SIG-M5 (cell line): ENCODE measurements at places on chromosomes 2 and 18.

DNA sequence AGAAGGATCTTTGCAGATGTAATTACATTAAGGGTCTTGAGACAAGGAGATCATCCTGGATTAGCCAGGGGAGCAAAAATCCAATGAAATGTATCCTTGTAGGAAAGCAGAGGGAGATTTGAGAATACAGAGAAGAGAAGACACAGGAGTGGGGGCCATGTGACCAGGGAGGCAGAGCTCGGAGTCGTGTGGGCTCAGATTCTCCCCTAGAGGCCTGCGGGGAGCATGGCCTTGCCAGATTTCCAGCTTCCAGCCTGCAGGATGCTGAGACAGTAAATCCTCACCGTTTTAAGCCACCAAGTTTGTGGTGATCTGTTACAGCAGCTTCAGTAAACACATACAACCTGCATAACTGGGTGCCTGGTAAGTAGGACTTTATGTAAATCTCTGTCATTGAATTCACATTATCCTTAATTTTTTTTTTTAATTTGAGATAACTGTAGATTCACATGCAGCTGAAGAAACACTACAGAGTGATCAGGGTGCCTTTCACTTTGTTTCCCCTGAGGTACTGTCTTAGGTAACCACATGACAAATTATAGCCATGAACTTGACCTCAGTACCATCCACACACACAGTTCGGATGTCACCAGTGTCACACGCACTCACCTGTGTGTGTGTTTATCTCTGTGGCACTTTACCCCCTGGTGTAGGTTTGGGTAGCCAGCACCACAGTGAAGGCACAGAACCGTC lies 138.4 kb upstream of the HDAC4 start:
- no peak for DNase-seq

GRCh38 chr2:5894355-5894754 lies 202.2 kb downstream of the SOX11 start:
- no peak for DNase-seq

- no peak for DNase-seq
These were observed 543.8 kb downstream of the ERBB4 start for GRCh38 chr2:211994806-211995205.

DNA sequence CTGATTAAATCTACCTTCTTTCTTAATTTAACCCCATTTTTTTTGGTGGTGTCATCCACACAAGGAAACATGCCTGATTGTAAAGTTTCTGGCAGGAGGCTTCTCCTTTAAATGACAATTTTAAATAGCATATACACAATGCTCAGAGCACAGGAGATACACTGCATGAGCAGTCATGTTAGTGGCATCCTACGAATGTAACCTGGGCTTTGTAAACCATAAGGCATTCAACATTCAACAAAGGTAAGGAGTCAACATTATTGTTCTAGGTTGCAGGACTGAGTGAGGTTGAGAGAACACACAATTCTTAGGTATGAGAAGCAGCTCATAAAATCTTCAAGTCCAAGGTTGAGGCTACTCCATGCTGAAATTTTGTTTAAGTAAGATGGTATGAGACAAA lies 266.6 kb upstream of the SIX2 start:
- no peak for DNase-seq

GRCh38 chr2:50343150-50343830 lies 688.6 kb downstream of the NRXN1 start:
- no peak for DNase-seq

DNA sequence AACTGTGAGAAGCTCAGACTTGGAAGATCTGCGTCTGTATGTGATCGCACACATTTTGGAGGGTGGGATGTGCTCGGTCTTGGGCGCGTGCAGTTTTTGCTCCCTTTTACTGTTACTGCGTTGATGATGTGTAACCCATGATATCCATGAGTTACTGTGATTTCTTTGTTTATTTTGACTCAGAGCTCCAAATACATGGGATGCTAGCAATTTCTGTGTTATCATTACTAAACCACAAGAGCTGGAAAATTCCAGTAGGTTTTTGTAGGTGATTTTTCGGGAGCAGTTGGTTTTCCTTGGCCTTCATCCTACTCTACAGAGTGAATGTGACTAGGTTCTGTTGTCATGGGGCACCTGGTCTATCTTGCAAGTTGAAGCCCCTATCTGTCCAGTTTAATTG lies 124.2 kb downstream of the AGAP1 start:
- no peak for DNase-seq

DNA sequence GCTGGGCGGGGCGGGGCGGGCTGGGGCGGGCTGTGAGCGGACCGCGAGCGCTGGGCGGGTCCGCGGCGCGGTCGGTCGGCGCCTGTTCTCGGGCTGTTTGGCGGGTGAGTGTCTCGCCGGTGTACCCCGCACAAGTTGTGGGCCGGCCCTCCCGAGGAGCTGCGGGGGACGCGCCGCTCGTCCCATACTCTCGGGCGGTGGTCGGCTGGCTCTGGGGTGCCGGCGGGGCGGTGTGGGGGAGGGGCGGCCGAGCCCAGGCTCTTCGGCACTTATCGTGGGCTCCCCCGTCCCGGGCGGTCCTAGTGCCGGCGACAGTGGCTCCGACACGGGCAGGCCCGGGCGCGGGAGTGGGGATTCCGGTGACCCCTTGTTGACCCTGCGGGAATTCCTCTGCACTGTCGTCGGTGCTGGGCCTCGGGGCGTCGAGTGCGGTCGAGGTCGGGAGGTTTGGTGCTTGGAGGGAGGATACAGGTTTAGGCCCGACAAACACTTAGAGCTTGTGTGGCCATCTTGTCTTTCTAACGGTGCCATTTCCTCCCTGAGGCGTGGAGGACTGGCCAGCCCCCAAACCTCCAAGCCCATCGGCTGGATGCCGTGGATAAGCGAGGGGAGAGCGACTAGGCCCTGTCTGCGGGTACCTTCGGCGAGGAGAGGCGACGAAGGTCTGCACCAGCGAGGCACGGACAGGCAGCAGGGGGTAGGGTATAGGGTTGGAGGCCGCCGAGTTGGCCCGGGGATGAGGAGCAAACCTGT lies at the start of gene SEPTIN2:
Gene SEPTIN2, plus strand, starts transcription at position 47 of the 753 bp plus-strand sequence. CDS start 8,308 bp downstream, outside the sequence.
- no peak for DNase-seq

- DNase-seq = no peak
These were observed 82.9 kb downstream of the GRB14 start for GRCh38 chr2:164538240-164538866.

GRCh38 chr2:72361042-72361441 lies 213.4 kb upstream of the CYP26B1 start:
- DNase-seq = no peak

DNA sequence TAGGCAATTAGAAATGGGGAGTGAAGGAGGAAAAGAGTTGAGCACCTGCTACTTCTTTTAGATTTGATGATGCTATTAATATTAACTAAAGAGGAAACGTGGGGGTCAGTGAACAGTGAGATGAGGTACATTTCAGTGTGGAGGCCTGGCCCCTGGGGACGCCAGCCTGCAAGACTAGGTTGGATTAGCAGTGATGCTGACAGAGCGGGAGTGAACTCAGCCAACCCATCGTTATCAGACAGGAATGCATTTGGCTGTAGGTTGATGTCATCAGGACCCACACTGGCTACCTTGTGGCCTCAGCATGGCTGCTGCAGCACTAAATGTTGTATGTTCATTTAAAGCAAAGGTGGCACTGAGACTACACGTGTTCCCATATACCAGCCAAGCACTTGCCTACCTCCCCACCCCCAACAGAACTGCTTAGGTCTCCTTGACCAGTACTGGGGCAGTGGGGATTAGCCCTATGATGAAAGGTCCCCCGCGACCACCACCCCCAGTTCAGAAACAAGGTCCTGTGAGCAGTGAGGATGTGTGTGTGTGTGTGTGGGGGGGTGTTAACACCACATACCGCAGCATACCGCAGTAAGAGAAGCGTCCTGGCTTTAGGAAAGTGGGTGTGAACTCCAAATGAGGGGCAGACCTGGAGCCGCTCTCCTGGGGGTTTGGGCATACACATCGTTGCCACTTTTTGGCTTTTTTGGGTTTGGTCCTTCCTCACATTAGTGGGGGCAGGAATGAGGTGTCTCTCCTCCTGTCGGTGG lies 26.0 kb downstream of the DGKD start:
- DNase-seq = no peak

GRCh38 chr2:238785528-238785860 lies 62.4 kb upstream of the TWIST2 start:
- no peak for DNase-seq
